ENCODE measurements at places on chromosomes 11 and 22. TPM values are rescaled to one million over a fixed set of nuclear protein-coding genes. Genes with fewer than 3 reads are reported as not detected.

The SMC1B gene
- total RNA-seq: under 0.01 TPM

The ASCC2 gene
- total RNA-seq: 15.7 TPM

The ANO9 gene
- total RNA-seq: not detected

The BSX gene
- not detected for total RNA-seq

The MIOX gene
- not detected for total RNA-seq

The GCAT gene
- total RNA-seq: 9.9 TPM

The OR52A1 gene
- not detected for total RNA-seq

The GSTT2 gene
- total RNA-seq: not detected

The IFITM1 gene
- total RNA-seq: 13.0 TPM

The TMEM191B gene
- not detected for total RNA-seq

The OR4X2 gene
- total RNA-seq: not detected

The PATE2 gene
- total RNA-seq: not detected

The CTSC gene
- total RNA-seq: 47.0 TPM

The PKP3 gene
- 1.0 TPM for total RNA-seq

The GUCY1A2 gene
- total RNA-seq: 15.7 TPM

The KCNJ11 gene
- total RNA-seq: 28.2 TPM

The OR51D1 gene
- total RNA-seq: not detected

The OR4D5 gene
- total RNA-seq: 0.52 TPM

The CRYBB2 gene
- not detected for total RNA-seq

The SPDYC gene
- not detected for total RNA-seq

The ACTN3 gene
- 156 TPM for total RNA-seq

The OR6A2 gene
- under 0.01 TPM for total RNA-seq

The FJX1 gene
- total RNA-seq: 6.3 TPM
